ENCODE measurements at places on chromosomes 4 and X.

GRCh38 chr4:19309378-19309777, 942.3 kb upstream of the SLIT2 start:
- peak; percentile 40 for DNase-seq

DNA sequence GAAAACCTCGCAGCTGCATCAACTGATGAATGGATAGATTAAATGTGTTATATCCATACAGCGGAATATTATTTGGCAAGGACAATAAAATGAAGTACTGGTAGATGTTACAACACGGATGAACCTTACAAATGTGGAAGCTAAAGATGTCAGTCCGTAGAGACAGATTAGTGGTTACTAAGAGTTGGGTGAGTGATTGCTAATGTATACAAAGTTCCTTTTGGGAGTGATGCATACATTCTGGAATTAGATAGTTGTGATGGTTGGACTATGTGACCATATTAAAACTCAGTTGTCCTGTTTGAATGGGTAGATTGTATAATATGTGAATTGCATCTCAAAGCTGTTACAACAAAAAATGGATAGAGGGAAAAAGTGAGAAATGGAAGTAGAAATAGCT, 2.8 kb downstream of the FIP1L1 start:
- DNase-seq, result no peak

GRCh38 chr4:123661080-123661737, 264.6 kb downstream of the SPRY1 start:
- no peak for DNase-seq

- no peak for DNase-seq
Observed at GRCh38 chr4:82688091-82688795, 110.4 kb downstream of the SCD5 start.

DNA sequence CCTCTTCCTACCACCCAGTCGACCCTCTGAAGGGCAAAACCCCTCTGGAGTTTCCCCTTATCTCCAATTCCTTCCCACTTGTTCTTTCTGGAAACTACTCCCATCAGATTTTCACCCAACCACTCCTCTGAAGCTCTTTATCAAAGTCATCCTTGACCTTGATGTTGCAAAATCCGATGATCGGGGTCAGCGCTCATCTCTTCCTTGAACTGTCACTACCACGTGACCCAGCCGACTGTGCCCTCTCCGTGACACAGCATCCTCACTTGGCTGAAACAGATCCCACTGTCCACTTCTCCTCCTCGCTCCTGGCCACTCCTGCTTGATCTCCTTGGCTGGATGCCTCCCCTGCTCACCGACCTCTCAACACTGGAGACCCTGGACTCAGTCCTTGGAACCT, 1.1 kb downstream of the CFAP99 start:
- no peak for DNase-seq

DNA sequence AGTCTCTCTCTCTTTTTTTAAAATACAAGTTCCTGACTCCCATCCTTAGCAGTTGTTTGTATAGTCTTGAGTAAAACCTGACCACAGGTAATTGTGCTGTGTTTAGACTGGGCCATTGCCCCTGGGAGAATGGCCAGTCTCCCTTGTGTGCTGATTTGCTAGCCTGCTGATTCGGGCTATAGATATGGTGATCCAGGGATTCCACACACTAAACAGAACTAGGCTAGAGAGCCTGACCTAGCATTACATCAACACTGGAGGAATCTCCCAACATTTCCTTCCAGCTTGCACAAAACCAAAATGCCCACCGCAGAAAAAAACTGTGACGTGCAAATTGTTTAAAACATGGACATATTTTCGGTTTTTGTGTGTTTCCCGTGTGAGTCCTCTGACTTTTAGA, 5.1 kb downstream of the UPRT start:
- no peak for DNase-seq

GRCh38 chr4:17636341-17636695, 21.9 kb downstream of the MED28 start:
- no peak for DNase-seq

GRCh38 chr4:2935762-2936743, 27.2 kb downstream of the NOP14 start:
- no peak for DNase-seq

DNA sequence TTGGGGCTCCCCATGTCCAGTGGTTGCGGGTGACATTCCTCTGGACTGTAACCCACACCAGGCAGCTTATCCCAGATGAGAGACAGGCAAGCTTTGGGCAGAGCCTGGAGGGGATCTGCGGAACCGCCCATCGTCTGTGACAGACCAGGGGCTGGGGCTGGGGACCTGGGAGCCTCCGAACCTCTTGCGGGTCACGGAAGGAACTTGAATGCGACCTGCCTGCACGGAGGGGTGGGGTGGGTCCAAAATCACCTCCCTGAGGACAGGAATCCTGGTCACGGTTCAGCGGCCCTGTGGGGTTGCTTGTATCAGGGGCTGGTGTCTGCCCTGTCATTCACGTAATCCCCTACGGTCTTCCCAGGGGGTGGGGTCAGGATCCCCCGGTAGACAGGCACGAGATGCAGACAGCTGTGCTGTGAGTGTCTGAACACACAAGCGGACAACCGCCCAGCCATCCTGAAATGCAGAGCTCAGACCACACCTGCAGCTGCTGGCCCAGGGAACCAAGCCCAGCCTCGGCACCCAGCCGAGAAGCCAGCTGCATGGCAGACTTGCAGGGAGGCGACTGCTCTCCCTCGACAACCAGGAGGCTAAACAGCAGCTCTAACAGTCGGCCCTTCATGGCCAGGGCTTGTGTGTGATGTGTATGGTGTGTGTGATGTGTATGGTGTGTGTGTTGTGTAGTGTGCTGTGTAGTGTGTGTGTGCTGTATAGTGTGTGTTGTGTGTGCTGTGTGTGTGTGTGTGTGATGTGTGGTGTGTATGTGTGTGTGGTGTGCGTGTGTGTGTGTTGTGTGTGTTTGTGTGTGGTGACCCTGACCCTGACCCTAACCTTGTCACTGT, 105.9 kb upstream of the ADRA2C start:
- DNase-seq, result peak; percentile 66

DNA sequence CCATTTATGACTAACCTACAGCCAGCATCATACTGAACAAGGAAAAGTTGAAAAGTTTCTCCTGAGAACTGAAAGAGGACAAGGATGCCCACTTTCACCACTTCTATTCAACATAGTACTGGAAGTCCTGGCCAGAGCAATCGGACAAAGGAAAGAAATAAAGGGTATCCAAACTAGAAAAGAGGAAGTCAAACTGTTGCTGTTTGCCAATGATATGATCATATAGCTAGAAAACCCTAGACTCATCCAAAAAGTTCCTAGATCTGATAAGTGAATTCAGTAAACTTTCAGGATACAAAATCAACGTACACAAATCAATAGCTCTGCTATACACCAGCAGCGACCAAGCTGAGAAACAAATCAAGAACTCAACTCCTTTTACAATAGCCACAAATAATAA, 64.5 kb downstream of the CENPC start:
- no peak for DNase-seq

DNA sequence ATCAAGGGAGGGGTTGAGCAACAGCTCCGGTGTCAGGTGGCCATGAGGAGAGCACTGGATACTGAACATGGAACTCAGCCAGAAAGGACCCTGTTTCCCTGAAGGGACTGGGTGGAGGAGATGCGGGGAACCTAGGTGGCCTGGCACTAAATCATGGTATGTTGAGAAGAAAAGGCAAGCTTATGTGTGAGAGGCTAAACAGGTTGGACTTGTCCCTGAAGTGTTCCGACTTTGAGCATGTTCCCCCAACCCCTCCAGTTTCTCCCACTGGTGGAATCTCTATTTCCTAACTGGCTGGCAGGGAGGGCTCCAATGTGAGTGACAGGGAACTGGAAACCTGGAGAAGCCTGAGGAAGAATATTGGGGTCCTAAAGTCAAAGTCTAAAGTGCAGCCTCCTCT, 69.5 kb downstream of the PLAC1 start:
- no peak for DNase-seq

GRCh38 chrX:118974088-118974907, at the start of gene LONRF3:
Gene LONRF3, plus strand, starts transcription at chrX:118974618. Its CDS starts 163 bp downstream, at chrX:118974781.
- DNase-seq, result peak; percentile 69

GRCh38 chrX:138858438-138858837, 146.9 kb upstream of the FGF13 start:
- DNase-seq, result no peak

- DNase-seq, result no peak
Observed at GRCh38 chr4:27267339-27267969, 406.8 kb downstream of the STIM2 start.

- DNase-seq, result no peak
Observed at GRCh38 chr4:147682755-147683154, 1.2 kb downstream of the PRMT9 start.
